ENCODE measurements at places on chromosomes 6 and 20. TPM values are rescaled to one million over a fixed set of nuclear protein-coding genes. Genes with fewer than 3 reads are reported as not detected.

Gene TAGAP
- total RNA-seq: not detected

Gene LGSN
- not detected for total RNA-seq

Gene SLC35A1
- total RNA-seq: 9.5 TPM

Gene TEAD3
- total RNA-seq: 15.3 TPM

Gene OR2J3
- not detected for total RNA-seq

Gene OLIG3
- total RNA-seq: not detected

Gene CDSN
- not detected for total RNA-seq

Gene PNPLA1
- total RNA-seq: not detected

DNA sequence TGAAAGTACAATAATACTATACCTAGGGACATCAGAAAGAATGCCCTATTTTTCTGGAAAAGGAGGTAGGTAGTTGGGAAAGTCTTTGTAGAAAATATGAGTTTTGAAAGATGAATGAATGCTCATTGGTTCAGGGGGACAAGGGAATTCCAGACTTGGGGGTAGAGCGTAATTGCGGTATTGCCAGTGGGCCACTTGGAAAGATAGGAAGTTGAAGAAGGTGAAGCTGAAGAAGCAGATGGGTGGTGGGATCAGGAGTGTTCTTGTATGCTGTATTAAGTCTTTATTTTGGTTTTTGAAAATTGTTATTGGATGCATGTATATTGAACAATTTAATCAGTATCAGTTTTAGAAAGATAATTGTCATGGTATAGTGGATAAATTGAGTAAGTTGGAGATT lies 57.9 kb upstream of the SMIM8 start:
- DNase-seq: no peak

DNA sequence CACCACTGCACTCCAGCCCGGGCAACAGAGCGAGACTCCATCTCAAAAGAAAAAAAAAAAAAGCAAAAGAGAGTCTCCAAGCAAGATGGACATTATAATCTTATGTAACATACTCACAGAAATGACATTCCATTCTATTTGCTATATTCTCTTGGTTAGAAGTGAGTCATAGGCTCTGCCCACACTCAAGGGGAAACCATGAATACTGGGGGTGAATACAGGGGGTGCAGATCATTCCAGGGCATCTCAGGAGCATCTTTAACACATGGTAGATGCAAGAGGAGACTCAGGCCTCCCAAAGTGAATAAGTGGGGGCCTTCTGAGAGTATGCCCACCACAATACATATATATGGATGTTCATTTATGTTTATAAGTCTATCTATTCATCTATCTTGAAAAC lies 18.3 kb upstream of the RANBP9 start:
- DNase-seq: no peak

DNA sequence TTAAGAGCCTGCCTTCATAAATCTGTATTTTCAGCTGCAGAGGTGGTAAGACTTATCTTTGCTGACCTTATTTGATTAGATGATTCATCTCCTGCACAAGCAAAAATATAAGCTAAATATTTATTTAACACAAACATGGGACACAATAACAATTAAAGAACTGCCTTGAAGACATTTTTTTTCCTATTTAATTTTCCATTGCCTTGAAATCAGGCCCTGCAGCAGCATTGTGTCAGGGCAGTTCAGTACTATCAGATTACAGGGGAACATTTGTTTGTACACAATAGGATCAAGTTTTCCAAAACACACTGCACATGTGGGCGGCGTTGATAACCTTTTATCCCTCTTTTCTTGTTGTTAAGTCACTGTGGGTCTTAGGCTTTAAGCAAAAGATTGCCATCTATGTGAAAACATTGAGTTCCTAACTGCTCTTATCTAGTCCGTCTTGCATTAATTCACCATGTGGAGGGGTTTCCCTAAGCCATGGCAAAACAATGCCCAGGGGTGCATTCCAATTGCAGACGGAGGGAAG lies 7.4 kb downstream of the ADGRF5 start:
- DNase-seq: no peak

DNA sequence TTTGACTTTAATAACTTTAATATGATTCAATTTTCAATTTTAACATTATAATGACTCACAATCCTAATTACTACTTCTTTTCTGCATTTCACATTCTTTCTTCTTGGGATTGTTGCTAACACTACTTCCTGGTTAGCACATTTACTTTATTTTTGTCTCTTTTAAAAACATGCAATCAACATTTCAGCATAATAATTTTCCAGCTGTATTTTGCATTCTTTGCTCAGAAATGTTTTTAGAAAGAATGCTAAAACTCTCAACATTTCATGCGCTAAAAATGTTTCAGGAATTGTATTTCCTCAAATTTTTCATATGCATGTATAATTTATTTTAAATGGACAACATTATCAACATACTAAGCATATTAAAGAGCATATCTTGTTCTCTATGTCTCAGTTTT lies 1302.1 kb upstream of the GJE1 start:
- no peak for DNase-seq

- no peak for DNase-seq
These were observed 28.5 kb downstream of the MYH7B start for GRCh38 chr20:34983995-34984735.

DNA sequence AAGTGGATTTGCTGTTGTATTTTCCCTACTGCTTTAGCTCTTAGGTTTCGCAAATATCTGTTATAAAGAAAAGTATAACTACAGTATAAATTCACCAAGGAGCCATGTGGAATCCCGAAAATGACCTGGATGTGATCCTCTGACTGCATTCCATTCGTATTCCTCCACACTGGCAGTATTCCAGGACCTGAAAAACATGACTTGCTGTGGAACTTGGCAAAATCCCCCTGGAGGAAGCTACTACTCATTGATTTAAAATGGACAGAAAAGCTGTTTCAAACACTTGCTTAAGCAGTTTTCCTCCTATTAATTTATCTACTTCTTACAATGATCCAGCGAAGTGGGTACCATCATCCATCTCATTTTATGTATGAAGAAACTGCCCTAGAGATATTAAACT lies 13.3 kb upstream of the ENPP5 start:
- peak; percentile 59 for DNase-seq

- DNase-seq: no peak
These were observed 307.2 kb upstream of the THEMIS start for GRCh38 chr6:128208078-128208477.

Data from epithelial cell of proximal tubule (primary cell).